ENCODE measurements at places on chromosomes 13 and 19.

GRCh38 chr13:99269627-99270241 is 11.6 kb upstream of the GPR18 start:
- DNase-seq, result peak; percentile 40

DNA sequence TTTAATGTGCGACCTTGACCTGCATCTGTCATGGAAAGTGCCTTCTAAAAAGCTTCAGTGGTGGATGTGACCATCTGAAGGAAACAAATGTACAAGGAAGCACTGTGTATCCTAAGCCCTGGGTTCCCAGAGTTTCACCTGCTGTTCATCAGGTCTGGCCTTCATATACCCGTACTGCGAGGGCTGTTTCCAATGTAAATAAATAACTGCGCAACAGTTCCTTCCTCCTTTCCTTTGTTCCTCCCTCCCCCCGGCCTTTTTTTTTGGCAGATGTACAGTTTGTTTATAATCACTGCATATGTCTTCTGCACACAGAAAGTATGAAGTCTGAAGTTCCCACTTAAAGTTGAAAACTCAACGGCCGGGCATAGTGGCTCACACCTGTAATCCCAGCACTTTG is 5.2 kb downstream of the FAAP24 start:
- no peak for DNase-seq

DNA sequence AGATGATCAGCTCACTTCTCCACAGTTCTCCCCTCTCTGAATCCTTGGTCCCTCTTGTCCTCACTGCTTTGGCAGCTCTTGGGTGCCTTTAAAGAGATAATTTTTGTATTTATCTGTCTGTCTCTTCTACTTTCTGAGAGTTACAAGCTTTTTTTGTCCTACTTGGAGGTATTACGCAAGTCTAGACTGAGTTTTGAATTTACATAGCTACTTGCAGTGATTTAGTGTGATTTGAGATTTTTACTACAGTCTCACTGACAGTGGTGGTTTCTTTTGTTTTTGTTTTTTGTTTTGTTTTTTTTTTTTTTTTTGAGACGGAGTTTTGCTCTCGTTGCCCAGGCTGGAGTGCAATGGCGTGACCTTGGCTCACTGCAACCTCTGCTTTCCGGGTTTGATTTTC is 22.1 kb downstream of the URI1 start:
- DNase-seq, result no peak

DNA sequence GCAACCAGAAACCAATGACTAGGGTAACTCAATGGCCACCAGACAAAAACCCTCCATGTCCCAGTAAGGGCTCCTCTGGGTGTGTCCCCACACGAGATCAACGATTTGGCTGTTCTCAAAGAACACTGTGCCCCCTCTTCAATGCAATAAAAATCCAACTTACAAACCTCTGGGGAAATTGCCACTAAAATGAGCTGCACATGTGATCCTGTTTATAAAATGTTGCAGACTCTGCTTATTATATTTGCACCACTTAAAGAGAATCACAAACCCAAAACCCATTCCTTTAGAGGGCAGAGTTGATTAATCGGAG is 80.5 kb downstream of the STK24 start:
- DNase-seq, result no peak

DNA sequence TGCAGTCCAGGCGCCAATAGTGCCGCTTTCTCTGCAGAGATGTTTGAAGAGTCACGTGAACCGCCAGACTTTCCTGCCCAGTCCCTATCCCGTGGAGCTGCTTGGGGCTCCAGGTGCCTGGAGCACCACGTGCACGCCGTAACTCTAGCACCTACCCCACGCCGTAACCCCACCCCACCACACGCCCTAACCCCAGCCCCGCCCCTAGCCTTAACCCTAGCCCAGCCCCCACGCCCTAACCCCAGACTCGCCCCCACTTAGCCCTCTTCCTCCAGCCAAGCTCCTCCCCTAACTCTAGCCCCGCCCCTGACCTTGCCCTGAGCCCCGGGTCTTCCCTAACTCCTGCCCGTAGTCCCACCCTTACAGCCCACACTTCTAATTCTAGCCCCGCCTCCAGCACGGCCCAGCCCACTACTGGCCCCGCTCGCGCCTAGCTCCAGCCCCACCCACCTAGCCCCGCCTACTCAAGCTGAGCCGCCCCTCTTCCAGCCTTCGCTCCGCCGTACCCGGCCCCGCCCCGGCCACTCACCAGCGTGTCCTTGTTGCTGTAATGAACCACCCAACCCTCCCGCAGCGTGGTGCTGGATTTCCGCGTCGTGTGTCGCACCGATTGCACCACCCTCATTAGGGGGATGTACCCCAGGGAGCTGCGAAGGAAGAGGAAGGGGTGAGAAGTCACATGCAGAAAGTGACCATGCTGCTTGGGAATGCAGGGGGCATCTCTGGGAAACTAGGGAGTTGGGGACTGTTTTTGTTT is 19.5 kb downstream of the PRKD2 start:
- peak; percentile 36 for DNase-seq

DNA sequence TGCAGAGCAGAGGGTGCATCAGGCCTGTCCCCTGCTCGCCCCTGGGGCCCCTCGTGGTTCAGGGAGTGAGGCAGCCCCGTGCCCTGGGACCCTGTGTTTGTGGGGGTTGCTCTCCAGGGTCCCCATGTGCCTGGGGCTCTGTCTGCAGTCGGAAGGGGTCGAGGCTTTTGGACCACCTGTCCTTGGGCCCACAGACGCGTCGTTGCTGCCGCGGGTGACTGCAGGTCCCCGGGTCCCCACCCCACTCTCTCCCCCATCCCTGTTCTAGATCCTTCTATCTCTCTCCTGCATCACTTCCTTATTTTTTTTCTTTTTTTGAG is 1.9 kb downstream of the PCSK4 start:
- no peak for DNase-seq

GRCh38 chr13:97468331-97468730 is 34.4 kb downstream of the RAP2A start:
- DNase-seq, result no peak

- no peak for DNase-seq
These were observed 4.9 kb upstream of the TEX26 start for GRCh38 chr13:30927595-30927994.

All from fibroblast of skin of left quadriceps (primary cell).